Left ventricle myocardium inferior (tissue), 1 donor: ENCODE measurements at places on chromosomes 3 and 15.

GRCh38 chr3:76873532-76874242 is 166.2 kb upstream of the ROBO2 start:
- no peak for DNase-seq

DNA sequence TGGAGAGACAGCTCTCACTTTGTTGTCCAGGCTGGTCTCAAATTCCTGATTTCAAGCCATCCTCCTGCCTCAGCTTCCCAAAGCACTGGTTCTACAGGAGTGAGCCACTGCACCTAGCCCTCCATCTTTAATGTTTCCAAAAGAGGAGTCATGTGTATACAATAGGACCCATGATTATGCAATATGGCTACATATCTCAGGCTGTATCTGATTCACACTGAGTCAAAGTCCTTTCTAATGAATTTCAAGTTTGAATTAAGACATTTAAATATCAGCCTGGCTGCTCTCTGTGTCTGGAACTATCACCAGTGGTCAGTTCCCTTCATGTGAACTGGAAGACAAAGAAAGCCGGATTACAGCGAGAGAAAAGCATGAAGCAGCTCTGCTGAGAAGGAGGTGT is 90.5 kb downstream of the MINAR1 start:
- no peak for DNase-seq

DNA sequence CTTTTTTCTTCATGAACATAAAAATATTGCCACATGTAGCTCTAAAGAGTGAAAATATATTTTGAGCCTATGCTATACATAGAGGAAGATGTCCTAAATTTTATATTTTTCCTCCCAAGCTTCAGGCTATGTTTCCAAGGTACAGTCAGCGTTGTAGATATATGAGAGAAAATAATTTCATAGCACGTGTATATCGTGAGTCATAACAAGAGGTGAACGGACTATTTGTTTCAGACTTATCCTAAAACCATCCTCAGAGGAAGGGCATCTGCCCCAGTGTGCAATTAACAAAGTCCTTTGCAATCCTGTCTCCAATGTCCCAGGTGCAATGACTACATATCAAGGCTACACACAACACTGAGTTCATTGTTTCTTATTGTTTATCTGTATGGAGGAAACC is 177.3 kb upstream of the ARRDC4 start:
- no peak for DNase-seq

DNA sequence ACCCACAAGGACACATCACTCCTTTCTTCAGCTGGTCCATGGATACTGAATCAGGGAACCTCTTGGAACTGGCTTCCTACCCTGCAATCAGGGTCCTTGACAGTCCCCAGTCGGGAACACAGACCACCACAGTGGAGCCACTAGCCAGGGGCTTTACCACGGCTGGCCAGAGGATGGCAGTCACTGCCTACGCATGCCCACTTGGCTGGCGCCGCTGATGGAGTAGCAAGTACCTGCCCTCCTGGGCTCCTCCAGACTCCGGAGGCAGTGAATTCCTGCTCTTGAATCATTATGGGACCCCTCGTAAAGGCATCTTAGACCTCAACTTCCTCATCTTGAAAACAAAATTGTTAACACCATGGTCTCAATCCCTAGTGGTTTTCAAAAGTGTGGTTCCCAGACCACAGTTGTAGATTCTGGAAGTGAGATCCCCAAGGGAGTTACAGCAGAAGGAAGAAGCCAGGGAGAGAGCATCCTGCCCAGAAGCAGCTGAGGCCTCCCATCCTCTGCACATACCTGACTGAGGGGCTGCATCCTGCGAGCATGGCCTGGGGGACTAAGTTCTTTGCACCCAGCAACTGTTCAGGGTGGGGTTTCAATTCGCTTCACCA is 9.1 kb upstream of the SKIC8 start:
- DNase-seq = peak; percentile 53

DNA sequence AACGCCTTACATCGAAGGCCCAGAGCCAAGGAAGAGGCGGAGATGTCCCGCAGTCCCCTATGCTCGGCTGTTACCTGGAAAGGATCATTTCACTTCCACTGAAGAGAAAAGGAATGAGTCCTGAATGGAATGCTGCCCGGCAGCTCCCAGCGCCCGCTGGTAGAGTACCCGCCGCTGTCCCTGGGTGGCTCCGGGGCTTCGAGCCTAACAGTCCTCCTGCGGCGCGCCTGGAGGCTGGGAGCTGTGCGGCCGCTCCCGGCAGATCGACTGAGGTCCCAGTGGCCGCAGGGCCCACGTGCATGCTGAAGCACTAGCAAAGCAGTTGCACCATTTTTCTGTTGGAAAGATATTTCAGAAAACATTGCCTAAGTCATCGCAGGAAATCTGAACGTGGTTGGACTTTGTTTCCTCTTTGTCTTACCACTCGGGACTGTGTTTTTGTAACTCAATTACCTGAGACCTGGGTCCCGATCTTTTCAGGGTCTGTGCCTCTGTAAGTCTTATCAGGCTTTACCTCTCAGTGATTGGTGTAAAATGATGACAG is 984 bp downstream of the RNU6-1 start:
- peak; percentile 50 for DNase-seq

DNA sequence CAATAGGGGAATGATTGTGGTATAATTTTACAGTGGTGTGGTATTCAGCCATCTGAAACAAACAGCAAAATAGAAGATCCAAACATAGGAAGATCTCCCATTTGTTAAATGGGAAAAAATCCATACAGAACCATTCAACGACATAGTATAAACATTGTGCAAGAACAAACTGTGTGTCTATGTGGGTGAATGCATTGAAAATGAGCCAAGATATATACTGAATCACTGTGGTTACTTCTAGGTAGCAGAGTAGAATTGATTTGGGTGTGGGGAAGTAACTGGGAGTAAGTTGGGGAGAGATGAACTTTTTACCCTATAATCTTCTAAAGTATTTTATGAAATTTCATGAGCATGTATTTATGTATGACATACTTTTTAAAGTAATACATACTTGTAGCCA is 123.1 kb upstream of the UMPS start:
- DNase-seq = no peak

GRCh38 chr15:76337059-76337695 is 604 bp downstream of the ISL2 start:
- no peak for DNase-seq

- DNase-seq = no peak
Measured at GRCh38 chr3:195032106-195032759, 238.7 kb downstream of the XXYLT1 start.

GRCh38 chr3:194739498-194740284 is 54.0 kb downstream of the FAM43A start:
- DNase-seq = no peak

- DNase-seq = no peak
Measured at GRCh38 chr15:99578809-99579208, 13.0 kb downstream of the MEF2A start.

GRCh38 chr15:56783857-56784661 is 50.8 kb upstream of the ZNF280D start:
- no peak for DNase-seq

- DNase-seq = no peak
Measured at GRCh38 chr3:179045719-179046402, 25.7 kb downstream of the ZMAT3 start.

DNA sequence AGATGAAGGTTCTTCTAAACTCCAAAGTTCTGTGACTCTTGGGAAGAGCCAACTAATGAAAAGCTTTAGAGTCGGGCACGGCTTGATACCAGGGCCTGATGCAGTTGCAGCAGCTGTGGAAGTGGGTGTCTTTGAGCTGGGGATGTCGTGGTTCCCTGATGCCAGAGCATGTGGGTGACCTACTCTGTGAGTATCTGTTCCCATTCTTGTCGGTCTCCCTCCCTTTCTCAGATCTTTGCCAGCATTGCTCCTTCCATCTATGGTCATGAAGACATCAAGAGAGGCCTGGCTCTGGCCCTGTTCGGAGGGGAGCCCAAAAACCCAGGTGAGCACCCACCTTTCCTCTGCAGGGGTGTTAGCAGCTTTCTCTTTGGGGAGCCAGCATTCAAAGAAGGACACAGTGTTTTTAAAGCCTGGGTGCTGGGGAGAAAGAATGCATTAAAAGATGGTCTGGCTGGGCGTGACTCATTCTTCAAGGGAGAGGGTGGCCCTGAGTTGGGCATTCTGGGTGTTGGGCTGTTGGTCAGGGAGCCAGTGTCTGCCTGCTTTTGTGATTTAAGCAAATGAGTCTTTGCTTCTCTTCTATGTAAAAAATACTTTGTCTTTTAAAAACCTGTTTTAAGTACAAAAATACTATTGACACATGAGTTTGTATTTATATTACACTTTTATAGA is 13.2 kb upstream of the PODXL2 start:
- DNase-seq = no peak

- no peak for DNase-seq
Measured at GRCh38 chr15:40398413-40398873, 7.2 kb upstream of the IVD start.

- no peak for DNase-seq
Measured at GRCh38 chr3:197782230-197782629, 8.8 kb upstream of the LRCH3 start.

GRCh38 chr3:61483997-61484396 is 77.4 kb upstream of the PTPRG start:
- DNase-seq = no peak

- DNase-seq = no peak
Measured at GRCh38 chr3:83034806-83035703, 1273.6 kb upstream of the GBE1 start.

- DNase-seq = no peak
Measured at GRCh38 chr15:41577863-41578735, 19.1 kb downstream of the TYRO3 start.

- no peak for DNase-seq
Measured at GRCh38 chr15:62653122-62653521, 389.4 kb upstream of the TPM1 start.

DNA sequence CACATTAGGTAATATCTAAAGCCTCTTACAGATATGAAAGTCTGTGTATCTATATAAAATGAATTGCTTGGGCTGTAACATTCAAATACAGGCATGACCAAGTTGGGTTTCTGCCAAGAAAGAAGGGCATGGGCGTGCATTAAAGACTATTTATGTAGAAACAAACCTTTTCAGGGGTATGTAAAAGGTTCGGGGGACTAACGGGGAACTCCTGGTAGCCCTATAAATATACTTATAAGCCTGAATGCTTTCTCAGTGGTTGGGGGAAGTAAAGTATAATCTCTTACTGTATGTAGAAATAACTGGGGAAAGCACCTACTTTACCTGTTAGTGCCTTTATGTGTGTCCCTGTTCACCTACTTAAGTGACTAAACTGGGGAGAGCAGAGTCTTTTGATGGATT is 154.5 kb upstream of the TBL1XR1 start:
- DNase-seq = no peak

DNA sequence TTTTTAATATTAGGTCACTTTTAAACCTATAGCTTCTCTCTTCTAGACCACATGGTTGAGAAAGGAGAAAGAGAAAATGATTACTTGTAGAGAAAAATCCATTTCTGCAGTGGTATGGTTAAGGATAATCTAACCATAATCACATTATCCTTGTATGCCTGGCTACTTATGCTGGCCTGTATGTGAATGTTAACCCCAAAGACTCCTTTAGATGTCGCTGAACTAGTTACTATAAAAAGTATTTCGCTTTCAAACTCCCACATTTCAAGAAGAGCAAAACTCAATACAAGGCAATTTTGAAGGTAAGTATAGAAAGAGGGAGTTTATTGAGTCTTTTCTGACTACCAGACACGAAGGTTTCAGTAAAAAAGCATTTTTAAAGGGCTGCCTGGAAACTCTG is 2.2 kb downstream of the KCTD6 start:
- no peak for DNase-seq

GRCh38 chr3:49566312-49566711 is 12.0 kb downstream of the BSN start:
- no peak for DNase-seq

GRCh38 chr15:78968539-78969271 is 23.9 kb upstream of the CTSH start:
- DNase-seq = no peak

GRCh38 chr3:167892205-167892604 is 156.7 kb downstream of the SERPINI1 start:
- DNase-seq = no peak

DNA sequence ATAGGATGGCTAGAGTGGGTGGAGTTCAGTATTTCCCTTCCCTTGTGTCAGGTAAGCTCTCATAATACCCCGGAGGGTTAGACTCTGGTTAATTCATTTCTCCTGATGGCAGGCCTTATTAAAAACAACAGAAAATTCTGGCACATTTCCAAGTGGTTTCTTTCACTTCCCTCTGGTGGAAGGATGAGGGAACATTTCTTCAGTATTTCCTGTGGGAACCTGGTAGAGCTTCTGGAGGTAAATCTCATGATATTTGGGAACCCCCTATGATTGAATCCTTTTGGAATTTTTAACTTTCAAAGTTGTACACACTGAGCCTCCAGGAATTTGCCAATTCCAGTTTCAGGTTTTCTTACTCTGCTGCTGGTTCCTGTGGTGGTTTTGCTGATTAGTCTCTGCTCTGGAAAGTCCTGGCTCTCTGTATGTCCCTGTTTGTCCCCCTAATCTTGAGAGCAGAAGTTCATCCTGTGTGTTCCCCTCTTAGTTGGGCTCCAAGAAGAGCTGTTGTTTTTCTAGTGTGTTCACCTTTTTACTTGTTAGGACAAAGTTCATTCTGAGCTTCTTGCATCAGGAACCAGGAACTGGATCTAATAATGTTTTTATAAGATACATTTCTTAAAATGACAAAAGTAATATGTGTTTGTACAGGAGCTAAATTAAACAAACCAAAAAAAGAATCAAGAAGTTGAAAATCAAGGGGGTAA is 12.1 kb downstream of the CHRNA7 start:
- DNase-seq = no peak

DNA sequence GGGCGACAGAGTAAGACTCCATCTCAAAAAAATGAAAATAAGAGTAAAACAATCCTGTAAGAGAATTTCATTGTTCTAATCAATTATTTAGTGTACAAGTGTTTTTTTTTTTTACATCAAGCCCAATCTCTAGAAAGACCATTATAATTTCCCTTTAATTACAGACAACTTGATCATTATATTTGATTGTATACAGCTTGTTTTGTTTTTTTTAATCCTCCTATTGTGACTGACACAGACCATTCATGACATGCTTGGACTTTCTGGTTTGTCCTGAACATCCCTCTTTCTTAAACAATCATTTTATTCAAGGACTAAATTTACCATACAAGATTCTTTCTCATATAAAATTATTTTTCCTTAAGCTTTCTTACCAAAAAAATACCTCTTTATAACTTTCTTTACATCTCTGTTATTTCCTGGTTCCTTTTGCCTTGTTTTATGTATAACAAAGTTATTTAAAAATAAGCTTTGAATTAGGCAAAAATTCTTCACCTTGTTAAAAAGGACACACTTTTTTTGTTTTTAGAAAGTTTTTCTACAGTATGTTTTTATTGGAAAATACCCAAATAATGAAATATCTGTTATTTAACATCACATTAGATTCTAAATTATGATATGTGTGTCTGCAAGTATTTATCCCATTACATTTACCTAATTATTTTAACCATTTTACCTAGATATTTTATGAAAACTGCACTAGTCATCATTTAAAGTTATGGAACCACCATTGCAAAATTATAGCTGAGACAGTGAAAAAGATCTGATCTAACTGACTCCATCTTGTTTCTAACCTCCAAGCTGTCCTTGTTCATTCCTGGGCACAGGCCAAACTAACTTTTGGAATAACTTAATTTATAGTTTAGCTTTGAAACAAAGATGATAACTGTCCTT is 26.1 kb upstream of the GFM1 start:
- no peak for DNase-seq
